ENCODE measurements at places on chromosomes 11 and 22.

DNA sequence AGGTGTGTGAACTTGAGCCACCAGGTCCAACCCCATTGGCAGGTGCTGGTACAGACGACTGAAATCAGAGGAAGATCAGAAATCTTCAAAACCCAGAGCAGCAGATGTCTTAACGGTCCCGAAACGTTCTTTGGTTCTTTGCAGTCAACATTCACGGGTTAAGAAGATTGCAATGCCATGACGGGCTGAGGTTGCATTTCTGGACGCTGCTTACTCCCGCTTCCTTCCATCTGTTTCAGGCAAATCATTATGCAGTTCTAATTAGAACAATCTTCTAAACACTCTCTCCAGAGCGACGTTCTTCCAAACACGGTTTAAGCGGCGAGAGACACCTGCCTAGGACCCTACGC is 492 bp upstream of the LUZP2 start:
- no peak for DNase-seq

DNA sequence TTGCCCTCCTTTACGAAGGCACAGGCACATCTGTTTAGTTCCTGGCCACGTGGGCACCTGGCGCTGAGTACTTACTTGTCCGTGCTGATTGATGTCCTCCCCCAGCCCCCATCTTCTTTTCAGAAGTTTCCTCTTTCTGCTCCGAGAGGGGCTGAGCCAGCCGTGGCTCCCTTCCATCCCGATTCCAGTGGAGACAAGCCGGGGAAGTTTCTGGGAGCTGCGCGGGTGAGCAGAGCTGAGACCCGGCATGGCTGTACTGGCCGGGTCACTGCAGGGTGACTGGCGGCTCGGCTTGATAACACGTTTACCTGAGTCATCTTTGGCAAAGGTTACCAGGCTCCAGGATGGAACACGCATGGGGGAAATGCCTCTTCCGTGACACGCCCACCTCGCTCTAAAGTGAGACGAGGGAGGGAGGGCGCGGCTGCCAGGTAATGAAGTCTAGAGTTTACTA is 45.4 kb upstream of the ATXN10 start:
- no peak for DNase-seq

DNA sequence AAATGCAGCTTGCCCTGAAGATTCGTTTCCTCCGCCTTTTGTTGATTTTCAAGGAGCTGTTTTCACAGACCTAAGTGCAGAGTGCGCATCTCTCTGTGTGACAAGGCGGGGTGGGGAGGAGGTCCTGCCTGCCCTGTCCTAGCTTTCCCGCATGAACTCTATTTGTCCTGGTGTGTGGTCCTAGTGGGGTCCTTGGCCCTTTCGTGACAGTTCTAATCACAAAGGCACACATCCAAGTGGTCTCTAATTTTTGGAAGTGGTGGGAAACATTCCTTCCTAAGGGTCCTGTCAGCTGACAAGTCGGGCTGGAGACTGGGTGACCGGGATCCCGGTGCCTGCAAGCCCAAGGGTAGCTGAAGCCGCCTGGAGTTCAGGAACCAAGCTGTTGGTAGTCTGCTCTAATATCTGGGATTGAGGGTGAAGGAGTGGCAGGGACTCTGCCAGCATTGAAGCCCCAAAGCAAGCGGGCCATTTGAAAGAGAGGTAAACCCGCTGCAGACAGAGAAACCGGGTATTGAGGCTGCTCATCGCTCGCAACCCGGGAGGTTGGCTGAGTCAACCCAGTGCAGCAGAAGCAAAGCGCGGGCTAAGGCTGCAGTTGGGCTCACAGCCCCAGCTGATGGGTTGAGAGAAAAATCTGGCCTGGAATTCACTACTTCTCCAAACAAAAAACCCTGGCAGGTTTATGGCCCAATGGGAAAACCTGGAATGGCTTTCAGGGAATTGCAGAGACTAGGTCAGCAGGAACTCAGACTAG is 28.1 kb upstream of the FBXO3 start:
- peak; percentile 9 for DNase-seq

DNA sequence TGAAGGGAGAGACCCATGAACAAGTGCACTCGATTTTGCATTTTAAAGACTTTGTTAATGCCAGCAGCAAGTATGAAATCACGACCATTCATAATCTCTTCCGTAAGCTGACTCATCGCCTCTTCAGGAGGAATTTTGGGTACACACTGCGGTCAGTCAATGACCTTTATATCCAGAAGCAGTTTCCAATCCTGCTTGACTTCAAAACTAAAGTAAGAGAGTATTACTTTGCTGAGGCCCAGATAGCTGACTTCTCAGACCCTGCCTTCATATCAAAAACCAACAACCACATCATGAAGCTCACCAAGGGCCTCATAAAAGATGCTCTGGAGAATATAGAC is 5.9 kb downstream of the SERPIND1 start:
- no peak for DNase-seq

DNA sequence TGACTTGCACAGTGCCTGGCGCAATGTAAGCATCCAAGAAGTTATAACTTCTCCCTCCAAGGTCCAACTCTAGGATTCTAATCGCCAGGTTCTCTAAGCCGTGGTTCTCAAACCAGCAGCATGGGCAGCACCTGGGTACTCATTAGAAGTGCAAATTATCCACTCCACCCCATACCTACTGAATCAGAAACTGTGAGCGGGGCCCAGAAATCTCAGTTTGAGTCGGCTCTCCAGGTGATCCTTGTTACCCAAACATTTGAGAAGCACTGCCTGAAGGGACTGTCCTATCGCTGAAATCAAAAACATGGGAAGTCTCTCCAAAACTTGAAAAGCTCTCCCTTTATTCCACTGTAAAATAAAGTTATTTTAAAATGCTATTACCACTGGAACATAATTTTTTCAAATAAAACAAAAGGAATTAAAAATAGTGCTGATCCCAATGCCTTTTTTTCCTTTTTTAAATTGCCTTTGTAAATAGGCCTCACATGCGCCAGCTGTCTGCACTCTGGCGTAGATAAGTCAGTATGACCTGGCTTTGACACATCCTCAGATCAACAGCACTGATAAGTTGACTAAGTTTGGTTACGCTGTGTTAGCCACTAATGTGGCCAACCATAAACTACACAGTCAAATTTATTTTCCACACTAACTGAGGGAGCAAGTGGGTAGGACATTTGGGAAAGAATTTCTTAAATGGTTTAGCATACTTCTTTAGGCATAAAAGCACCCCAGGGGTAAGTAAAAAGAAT is 8.4 kb upstream of the CTR9 start:
- DNase-seq = no peak

DNA sequence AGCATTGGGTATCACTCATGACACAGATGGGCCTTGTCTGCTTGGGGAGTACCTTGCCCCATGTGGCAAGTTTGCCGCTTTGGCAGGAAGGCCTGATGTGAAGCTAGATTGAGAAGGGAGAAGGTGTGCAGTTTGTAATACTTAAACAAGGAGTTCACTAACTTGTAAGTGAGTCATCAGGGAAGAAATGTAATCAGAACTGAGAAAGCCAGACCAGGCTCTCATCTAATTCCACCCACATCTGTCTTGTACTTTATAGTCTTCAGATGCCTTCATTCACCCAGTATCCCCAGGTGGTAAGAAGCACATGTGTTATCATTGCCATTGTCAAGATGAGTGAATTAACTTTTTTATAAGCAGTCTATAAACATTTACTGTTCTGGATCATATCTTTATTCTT is 116.0 kb upstream of the DDI1 start:
- no peak for DNase-seq
